Activated T-helper 1 cell treated with Interleukin-2 at 50 U/mL for 16 hours (primary cell): ENCODE measurements at places on chromosomes 4 and X.

GRCh38 chr4:112085156-112086035 lies 59.9 kb upstream of the FAM241A start:
- no peak for DNase-seq

- no peak for DNase-seq
These were observed 134.7 kb downstream of the KLF8 start for GRCh38 chrX:56366901-56367300.

DNA sequence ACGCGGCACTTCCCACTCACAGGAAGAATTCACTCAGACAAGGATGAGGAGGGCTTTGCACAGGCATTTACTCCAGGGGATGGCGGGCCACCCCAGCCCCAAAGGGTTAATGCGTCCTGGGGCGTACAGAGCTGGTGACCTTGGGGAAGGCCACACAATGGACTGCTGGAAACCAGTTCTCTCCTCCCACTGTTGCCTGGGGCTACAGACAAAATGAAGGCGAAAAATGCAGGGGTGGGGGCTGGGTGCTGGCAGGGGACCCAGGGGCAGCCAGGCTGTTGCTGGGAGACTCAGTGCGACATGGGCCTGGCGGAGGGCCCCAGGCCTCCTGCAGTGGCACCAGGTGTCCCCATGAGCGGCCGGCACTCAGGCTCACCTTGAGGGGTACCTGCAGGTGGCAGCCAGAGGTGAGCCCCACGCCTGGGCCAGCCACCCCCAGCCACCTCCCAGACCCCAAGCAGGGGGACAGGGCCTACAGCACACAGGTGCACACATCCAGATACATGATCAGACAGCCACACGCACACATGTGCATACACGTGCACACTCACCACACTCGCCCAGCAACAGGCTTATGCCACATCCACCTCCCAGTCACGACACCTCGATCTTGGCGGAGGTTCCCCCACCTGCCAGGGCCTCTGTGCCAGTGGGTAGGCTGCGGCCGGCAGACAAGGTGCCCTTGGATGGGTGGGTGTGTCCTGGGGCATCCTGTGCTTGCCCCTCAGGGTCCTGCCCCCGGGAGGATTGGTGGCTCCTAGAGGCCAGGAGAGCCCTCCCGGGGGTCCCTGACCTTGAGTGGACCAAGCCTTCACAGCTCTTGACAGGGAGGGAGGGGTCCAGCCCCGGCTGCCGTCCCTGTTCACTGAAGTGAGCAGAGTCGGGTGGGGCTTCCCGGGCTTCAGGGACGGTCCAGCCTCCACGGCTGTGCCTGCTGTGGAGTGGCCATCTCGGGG lies 13.1 kb downstream of the NAT8L start:
- DNase-seq = no peak

DNA sequence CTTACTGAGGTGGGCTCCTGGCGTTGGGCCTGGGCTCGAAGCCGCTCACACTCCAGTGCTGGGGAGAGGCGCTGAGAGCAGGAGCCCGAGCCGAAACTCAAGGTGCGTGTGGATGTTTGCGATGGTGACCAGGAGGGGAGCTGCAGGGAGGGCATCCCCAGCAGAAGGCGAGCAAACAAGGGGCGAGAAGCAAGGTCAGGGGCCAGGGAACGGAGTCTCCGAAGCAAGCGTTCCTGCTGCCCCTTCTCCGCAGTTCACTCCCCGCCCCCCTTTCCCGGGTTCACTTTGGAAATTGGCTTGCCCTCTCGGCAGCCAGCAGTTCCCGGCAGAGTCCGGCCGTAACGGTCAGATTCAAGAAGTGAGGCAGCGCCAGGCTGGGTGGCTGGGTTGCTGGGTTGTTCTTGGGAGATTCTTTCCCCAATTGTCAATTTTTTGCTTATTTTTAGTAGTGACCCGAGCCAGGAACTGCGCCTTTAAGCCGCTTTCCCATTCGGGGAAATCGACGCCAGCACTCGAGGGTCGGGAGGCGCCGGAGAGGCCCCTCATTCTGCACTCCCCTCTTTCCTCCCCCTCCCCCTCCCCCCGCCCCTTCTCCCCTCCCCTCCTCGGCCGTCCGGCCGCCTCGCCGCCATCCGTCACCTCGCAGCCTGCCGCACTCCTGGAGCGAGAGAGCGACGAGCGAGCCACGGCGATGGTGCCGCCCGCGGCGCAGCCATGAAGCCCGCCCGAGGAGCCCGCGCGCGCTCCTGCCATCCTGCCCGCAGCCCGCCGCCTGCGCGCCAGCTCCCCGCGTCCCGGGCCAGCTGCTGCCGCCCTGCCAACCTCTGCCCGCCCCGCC lies at the start of gene FRMPD3:
Gene FRMPD3 (plus strand): TSS at position 655 of the 838 bp plus-strand sequence. CDS start 76,937 bp downstream, outside the sequence.
- no peak for DNase-seq

DNA sequence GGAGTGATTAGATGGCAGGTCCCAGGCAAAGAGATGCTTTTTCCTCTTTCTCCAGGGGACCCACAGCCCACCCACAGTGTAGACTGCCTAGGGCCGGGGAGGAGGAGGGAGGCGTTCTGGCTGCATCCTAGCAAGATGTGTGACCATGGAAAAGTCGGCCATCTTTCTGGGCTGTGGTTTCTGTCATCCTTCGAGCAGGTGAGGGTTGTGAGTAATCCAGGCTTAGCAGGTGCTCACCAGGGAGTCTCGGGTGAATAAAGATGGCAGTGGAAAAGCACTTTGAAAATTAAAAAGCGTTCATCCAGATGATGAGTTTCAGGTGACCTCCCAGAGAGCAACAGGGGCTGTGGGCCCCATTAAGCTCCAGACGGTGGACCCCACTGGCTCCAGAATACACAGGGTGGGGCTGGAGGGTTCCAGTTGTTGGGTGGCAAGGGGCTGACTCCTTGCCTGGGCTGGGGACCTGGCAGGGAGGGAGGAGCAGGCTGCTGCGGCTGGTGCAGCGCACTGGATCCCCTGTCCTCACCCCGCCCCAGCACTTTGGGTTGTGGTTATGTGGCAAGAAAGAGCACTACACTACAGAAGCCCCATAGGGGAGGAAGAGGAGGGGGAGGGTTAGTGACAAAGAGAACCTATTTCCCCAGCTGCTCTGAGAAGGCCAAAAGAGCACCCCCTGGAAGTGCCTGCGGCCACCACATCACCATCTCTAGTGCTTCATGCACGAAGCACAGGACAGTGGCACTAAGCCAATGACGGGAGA lies 23.7 kb downstream of the ELF4 start:
- peak; percentile 55 for DNase-seq

DNA sequence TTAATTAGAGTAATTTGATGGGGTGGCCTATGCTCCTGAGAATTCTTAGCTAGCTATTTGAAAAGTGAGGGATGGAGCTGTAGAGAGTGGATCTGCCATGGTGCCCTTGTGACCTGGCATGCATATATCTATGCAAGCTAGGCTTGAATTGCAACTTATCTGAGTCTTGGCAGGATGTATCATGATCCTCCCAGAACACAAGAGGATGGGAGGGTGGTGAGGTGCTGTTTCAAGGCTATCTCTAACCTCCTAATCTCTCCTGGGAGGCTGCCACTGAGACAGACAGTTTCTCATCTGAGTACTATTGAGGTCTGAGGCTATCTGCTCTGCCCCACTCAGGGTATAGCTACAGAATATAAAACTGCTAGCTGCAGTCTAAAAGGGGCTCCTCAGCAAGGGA lies 56.6 kb downstream of the BRCC3 start:
- no peak for DNase-seq
